ENCODE measurements at places on chromosomes 6 and 20.

DNA sequence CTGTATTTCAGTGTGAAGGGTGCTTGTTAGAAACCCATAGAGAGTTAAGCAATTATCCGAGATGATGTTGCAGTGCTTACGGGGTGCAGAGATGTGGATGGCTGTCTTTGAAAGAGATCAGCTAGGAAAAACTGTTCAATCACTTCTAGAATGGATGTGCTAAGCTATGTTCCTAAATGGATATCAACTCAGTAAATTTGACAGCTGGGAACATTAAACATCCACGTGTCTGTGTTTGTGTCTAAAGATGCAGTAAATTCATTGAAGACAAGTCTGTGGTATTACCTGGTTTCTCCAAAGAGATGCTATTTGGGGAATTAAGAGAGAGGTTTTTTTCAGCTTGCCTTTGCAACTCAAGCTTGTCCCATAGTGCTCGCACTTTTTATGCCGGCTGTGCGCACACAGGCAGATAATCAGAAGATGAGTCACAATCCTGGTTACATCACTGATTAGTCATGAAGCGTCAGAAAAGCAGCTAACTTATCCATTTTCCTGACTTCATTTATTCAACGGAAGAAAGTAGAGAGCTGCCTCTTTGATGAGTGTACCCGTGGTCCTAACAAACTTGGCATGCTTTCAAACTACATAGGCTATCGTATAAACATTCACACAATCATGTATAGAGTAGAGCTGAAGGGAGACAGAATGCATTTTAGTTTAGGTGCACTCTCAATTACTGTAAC lies 691.7 kb upstream of the SLC35B3 start:
- DNase-seq = peak; percentile 22

DNA sequence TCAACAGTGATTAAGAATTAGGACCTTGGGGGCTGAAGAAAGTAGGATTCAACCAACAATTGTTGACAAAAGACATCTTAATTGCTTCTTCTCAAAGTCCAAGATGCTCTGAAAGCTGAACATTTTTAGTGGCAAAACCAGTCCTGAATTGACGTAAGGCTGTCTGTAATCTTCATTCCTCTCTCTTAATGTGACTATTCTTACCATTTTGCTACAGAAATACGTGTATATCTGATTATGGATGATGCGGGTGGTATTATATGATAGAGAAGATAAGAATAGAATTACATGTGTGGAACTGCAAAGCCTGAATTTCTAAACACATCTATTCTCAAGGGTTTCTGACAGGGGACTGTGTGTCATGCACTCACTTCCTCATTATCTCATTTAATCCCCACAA lies 130.3 kb upstream of the SASH1 start:
- no peak for DNase-seq

DNA sequence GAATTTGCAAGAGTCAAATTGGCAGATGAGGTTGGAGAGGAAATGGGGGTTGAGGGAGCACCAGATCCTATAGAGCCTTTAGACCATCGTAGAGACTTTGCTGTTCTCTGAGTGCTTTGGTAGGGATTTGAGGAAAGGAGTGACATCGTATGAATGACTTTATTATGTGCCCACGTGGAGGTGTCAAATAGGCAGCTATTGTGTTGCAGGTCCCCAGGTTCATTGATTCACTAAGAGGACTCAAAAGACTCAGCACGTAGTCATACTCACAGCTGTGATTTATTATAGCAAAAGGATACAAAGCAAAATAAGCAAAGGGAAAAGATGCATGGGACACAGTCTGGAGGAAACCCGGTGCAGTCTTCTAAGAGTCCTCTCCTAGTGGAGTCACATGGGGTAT lies 2.2 kb downstream of the MTRES1 start:
- no peak for DNase-seq

DNA sequence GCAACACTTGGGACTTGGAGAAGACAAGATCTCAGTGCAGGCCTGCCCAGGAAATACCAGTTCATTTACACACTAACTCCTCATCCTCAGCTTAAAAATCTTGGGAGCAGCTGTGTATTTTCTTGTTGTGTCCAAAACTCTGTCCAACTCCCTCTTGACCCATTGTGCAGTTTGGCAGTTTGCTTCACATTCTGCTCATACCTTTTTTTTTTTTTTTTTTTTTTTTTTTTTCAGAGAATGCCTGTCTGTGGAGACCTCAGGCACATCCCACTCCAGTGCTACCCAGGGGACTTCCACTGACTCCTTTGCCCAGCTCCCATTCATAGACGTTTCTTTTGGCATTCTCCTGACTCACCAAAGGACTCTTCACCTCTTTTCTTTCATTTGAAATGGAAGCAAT lies 265.8 kb upstream of the TCF21 start:
- peak; percentile 96 for DNase-seq

DNA sequence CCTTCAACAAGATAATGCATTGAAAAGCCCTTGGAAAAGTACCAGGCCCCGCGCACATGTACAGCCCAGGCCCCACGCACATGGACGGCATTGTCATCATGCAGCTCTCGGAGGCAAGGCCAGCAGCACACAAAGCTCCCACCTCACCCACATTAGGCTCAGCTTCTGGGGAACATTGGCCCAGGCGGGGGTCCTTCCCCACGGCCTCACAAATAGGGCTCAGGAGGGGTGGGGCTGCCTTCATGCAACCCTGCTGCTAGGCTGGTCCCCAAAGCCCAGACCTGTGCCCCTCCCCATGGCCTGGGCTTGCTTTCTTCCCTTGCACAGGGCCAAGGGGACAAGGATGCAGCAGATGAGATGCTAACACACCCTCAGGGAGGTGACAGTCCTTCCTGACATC lies 26.7 kb downstream of the NPEPL1 start:
- DNase-seq = peak; percentile 13

Measured in lung (tissue), 17 donors.